ENCODE measurements at places on chromosomes 1 and 21.

- no peak for DNase-seq
Observed at GRCh38 chr1:153190373-153190772, 12.9 kb upstream of the LELP1 start.

DNA sequence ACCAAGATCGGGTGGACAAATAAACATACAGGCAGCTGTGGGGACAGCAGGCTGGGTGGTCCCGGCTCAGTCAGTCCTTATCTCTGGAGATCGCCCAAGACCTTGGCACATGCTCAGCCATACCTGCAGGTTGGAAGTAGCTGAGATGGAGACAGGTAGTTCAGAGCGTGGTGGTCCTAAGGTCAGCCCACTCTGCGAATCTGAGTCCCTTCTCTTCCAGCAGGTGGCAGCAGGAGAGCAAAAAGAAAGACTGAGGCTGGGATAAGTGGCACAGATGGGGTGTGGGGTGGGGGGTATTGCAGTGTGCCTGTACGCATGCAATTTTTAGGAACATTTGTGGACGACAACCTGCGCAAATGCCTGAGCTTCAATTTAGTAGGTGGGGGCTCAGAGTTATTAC lies 104.9 kb downstream of the TENT5C start:
- DNase-seq = no peak

DNA sequence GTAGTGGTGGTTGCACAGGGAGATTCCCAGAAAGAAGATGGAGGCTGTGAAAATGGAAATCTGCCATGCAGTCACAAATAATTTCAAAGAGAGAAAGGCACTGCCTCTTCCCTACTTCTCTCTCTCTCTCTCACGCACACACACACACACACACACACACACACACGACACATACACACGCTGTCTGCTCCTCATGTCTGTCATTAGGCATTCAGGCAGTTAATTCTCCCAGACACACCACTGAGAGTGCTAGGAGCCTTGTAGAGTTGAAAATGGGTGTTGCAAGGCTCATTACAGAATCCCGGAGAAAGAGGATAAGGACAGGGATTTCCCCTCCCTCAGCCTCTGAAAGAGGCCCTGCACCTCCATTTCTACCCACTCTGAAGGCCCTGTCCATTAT lies 47.8 kb upstream of the LRRN2 start:
- DNase-seq = no peak

- no peak for DNase-seq
Observed at GRCh38 chr1:42282867-42283583, 52.0 kb downstream of the FOXJ3 start.

DNA sequence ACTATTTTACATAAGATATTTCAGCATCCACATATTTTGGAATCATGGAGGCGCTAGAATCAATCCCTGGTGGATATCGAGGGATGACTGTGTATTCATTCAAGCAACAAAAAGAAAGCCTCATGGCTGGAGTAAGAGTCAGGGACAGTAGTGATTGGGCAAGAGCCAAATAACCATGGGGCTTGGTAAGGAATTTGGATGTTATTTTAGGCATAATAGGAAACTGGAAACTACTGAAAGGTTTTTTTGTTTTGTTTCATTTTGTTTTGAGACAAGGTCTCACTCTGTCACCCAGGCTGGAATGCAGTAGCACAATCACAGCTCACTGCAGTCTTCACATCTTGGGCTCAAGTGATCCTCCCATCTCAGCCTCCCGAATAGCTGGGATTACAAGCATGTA lies 33.8 kb upstream of the EYA3 start:
- no peak for DNase-seq

DNA sequence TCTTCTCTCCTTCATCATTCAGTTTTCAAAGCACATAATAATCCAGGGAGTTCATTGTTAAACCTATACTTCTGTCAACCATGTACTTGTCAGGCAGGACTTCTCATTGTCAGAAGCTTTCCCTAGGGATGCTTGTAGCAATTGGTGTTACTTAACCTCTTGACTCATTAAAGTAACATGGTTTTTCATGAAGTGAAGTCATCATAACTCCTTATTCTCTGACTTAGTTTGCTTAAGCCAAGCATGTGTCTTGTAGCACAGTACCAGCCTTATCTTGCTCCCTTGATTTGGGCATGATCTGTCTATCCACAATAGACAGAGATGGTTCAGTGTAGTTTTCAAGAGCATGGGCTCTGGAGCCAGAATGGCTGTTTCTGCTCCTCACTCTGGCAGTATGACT lies 45.3 kb downstream of the LRIG2 start:
- no peak for DNase-seq

- DNase-seq = no peak
Observed at GRCh38 chr1:7457811-7458210, 313.3 kb upstream of the VAMP3 start.

- no peak for DNase-seq
Observed at GRCh38 chr1:74674278-74675048, 871 bp upstream of the ERICH3 start.

- no peak for DNase-seq
Observed at GRCh38 chr1:172671591-172671990, 12.7 kb downstream of the FASLG start.
